ENCODE measurements at places on chromosomes 13 and 19. TPM values are rescaled to one million over a fixed set of nuclear protein-coding genes. Genes with fewer than 3 reads are reported as not detected.

Gene ALG5
- 32.8 TPM for total RNA-seq

DNA sequence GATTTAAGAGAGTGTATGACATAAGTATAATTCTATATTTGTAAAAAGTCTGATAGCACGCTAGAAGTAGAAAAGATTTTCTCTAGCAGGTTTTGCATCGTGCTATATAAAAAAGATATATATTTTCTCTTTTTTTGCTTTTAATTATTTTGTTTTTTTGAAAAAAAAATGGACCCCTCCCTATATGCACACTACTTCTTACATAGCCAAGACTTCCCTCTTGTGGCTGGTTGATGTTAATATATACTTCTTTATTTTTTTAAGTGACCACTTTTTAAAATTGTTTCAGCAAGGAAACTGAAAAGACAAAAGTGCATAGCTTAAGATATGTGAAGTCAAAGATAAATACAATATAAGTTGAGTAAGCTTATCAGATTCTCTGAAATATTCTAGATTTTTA lies 1202.8 kb downstream of the DIAPH3 start:
- no peak for DNase-seq

- DNase-seq = no peak
Observed at GRCh38 chr19:42150364-42150763, 18.1 kb upstream of the POU2F2 start.

DNA sequence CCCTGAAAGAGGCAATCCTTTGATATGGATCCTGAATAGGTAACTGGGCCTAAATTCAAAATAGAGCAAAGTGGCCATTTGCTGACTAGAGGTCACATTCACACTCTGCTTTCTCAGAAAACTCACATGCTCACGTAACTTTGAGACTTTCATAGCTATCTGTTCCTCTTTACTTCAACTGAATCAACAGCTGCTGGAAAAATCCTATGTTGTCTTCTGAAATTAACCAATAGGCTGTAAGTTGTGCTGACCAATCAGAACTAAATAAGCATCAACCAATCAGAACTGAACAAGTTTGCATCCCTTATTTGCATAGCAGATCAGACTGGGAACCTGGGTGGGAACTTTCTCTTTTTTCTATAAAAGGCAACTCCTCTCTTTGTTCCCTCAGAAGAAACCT lies 24.0 kb upstream of the TBC1D4 start:
- no peak for DNase-seq

DNA sequence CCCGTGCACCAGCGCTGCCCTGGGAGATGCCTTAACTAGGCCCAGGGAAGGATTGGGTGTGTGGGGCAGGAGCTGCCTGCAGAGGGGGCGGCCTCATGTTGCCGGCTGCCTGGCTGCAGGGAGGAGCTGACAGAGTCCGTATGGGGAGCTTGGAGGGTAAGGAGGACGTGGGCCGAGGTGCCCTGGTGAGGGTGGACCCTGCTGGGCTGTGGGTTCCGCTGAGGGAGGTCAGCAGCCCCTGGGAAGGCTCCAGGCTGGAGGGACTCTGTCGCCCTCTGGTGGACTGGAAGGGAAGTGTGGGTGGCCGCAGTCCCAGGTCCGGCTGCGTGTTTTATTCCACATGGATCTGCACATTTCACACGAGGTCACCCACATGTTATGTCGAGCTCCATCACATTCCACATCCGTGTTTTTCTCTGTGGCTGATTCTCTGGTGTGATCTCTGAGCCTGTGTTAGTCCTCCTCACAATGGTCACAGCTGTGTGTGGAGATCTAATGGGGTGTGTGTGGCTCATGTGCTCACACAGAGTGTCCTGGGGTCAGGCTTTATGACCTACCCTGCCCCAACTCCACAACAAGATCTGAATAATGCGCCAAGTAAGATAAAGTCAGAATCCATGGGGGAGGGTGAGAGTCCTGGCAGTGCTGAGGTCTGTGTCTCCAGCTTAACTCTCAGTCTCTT lies 1.8 kb upstream of the CEACAM8 start:
- DNase-seq = no peak

Gene FGF9
- total RNA-seq = 1.2 TPM

- DNase-seq = peak; percentile 70
Observed at GRCh38 chr19:47713046-47714021, at the start of gene EHD2. EHD2 (plus strand) TSS chr19:47713422; CDS start chr19:47716613, 3,191 bp downstream.

DNA sequence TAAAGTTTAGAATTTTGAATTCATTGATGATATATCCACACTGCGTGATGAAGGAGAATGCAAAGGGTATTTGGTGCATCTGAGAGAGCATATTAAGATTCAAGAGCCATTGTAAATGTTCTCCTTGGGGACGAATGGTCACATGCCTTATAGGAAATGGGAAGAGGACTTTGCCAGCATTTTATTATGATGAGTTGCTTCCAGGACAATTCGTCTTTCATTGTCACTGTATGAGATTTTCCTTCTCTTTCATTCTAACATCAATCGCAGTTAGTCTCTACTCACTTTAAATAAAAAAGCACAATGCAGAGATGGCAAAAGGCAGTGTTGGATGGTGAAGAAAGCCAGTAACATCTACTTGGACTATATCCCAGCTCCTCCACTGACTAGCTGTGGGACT lies 21.4 kb downstream of the WDFY2 start:
- no peak for DNase-seq

DNA sequence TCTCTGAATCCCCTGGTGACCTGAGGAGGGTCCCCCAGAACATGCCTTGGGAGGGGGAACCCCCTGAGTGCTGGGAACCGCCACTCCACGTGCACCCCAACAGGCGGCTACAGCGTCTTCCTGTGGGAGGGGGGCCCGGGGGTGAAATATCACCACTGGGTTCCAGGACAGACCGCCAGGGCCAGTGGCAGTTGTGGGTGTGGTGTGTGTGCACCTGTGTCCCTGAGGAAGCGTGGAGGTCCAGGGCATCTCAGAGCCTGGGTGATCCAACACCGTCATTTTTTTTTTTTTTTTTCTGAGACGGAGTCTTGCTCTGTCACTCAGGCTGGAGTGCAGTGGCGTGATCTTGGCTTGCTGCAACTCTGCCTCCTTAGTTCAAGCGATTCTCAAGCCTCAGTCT lies 4.2 kb downstream of the ADGRE5 start:
- DNase-seq = no peak

Gene S1PR5
- 0.16 TPM for total RNA-seq

DNA sequence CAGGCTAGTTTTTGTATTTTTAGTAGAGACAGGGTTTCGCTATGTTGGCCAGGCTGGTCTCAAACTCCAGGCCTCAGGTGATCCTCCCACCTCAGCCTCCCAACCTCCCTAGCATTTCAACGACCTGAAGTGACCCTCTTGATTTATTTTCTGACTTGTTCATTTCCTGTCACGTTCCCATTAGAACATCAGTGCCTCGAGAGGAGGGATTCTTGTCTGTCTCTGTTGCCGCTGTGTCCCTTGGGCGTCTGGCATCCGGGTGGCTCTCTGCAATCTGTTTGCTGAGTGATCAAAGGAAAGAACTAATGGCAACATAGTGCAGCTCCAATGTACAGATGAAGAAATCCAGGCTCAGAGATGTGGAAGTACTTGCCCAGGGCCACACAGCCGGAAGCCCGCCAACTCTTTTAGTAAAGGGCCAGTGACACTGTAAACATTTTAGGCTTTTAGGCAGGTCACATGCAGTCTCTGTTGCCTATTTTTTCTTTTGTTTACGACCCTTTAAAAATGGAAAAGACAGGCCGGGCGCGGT lies 47.5 kb downstream of the NFIC start:
- DNase-seq = no peak

GRCh38 chr13:67445436-67445835 lies 215.3 kb upstream of the PCDH9 start:
- DNase-seq = no peak

- no peak for DNase-seq
Observed at GRCh38 chr13:44420376-44421220, 47.0 kb downstream of the SERP2 start.

Gene RFPL4A
- total RNA-seq = not detected

DNA sequence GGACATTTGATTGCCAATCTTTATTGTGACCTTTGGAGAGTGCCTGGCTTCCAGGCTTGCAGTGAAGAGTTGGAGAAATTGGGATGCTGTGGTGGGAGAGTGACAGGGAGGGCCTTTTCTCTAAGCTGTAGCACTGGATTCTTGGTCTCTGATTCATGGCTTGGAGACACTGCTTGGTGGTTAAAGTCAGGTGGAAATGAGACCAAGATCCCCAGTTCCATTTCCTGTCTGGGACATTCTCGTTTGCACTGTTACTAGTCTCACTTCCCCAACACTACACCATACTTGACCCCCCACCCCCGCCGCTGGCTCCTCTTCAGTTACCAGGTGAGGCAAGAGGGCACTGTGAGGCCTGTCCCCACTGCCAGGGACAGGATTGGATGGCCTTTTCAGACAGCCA lies 2.9 kb downstream of the SUPT5H start:
- no peak for DNase-seq

DNA sequence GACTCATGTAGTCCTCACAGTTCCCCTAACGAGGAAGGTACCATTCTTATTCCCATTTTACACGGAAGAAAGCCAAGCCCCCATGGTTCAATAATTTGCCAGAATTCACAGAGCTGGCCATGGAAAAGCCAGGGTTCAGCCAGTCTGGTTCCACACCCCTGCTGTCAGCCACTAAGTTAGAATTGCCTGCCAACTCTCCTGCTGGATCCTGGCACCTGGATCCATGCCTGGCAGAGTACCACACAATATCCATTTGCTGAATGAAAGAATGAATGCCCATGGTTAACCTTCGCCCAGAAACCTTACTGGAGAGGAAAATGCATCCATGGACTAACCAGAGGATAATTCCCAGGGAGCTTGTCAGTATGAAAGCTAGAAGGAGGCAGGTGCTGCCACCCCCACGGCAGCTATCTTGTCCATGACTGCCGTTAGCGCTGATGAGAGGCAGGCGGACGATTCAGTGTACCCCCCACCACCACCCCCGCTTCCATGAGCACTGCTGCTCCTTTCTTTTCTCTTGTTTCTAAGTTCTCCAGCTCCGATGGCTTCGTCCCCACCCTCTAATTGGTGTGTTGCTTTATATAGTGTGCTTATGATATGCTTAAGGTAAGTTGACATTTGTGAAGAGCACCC lies 114.5 kb downstream of the SLC7A1 start:
- no peak for DNase-seq

Measured in breast epithelium (tissue), 4 donors.